ENCODE measurements at places on chromosomes 5 and 9.

GRCh38 chr9:106921341-106921899 is 58.5 kb downstream of the ZNF462 start:
- DNase-seq, result peak; percentile 54

GRCh38 chr5:5403741-5404140 is 18.7 kb upstream of the ICE1 start:
- no peak for DNase-seq

DNA sequence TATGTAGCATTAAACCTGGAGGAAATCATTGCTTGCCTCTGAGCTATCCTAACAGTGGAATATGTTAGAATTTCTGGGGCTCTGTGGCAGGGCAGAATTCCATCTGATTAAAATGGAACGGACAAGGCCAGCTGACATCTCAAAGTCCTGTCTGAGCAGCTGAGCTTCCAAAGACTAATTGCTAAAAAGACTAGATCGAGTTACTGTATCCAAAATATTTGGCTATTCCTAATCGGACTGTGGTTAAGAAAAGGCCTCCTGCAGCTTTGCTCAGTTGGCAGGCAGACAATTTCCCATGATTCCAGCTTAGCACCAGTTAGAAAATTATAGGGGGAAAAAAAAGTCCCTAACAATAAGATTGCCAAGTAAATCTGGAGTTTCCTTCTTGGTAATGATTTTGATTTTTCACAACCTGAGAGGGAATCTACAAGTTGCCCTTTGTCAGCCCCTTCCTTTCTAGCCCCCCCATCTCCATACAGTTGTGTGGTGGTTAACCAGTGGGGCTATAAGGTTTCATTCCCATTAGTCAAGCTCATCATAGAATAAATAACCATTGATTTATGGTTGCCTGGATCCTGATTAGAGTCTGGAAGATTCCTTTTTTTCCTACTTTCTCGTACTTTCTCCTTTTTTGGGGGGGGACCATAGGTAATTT is 26.4 kb downstream of the PTGR1 start:
- peak; percentile 13 for DNase-seq

DNA sequence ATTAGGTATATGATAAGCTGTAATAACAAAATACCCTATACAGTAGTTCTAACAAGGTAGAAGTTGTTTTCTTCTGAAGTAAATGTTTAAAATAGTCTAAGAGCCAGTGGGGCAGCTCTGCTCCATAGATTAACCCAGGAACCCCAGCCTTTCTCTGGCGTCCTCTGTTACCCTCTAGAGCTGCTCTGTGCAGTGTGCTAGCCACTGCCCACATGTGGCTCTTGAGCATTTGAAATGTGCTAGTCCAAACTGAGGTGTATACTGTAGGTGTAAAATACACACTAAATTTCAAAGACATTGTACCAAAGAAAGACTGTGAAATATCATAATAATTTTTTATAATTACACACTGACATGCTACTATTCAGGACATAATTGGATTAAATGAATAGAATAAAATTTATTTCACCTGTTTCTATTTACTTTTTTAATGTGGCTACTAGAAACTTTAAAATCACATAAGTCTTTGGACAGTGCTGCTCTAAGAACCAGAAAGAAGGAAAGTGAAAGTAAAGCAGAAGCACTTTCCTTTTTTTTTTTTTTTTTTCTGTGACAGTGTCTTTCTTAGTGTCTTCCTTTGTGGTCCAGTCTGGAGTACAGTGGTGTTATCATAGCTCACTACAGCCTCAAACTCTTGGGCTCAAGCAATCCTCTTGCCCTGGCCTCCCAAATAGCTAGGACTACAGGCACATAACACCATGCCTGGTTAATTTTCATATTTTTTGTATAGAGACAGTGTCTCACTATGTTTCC is 39.3 kb downstream of the RAI14 start:
- no peak for DNase-seq

GRCh38 chr9:28389411-28389810 is 816.1 kb upstream of the C9orf72 start:
- DNase-seq, result no peak

- DNase-seq, result no peak
These were observed 5.2 kb downstream of the LTC4S start for GRCh38 chr5:179798771-179799643.

DNA sequence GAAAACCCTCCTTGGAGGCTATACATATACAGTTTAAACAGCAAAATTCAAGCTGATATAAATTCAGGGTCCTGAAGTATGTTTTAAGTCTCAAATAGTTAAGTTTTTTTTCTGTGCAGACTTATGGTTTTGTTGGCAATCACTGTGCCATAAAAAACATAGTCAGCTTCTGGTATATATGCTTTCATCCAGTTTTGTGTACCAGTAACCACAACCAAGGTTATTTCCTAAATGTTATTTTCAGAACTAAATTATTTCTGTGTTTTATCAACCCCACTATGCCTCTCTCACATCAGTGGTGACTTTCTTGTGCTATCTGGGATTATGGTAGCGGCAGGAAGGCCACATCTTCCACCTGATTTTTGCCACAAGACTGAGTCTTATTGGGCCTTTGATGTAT is 107.7 kb upstream of the SMARCA2 start:
- no peak for DNase-seq

DNA sequence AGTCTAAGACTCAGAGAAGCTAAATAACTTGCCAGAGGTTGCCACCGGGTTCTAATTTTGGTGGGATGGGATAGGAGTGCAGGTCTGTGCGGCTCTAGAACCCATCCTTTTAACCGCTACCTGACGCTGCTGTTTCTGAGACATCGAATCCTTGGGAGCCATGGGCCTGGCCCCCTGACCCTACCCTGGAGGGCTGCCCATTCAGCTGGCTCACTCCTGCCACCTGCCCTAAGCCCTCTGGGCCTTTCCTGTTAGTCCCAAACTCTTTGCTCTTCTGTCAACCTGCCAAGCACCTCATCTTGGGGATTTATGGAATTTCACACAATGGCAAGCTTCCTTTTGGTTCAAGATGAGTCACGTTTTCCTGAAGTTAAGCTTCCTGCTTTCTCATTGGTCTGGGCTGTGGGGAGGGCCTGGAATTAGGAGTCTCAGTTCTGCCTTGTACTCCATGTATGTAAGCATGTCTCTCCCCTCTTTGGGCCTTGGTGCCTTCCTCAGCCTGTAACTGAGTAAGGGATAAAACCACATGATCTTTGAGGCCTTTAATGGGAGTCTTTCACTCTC is 26.6 kb downstream of the ENHO start:
- DNase-seq, result no peak

GRCh38 chr9:109806506-109807115 is 26.6 kb downstream of the PALM2AKAP2 start:
- no peak for DNase-seq

DNA sequence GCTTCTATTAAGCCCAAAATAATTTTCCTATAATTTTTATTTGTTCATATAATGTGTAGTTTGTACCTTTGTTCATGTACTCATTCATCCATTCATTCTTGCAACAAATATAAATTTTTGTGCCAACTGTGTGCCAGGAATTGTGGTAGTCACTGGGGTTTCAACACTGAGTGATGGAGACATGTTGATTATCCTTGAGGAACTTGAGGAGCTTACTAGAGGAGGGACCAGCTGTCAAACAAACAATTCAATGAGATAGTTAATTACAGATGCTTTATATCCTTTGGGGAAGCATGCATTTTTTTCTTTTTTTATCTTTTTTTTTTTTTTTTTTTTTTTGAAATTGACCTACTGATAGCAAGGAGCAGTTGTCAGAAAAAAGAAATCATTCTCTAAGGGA is 324.8 kb downstream of the GABRG2 start:
- DNase-seq, result no peak

Measured in putamen (tissue), 1 donor.